GM06990 (cell line): ENCODE measurements at places on chromosomes 2 and 18.

DNA sequence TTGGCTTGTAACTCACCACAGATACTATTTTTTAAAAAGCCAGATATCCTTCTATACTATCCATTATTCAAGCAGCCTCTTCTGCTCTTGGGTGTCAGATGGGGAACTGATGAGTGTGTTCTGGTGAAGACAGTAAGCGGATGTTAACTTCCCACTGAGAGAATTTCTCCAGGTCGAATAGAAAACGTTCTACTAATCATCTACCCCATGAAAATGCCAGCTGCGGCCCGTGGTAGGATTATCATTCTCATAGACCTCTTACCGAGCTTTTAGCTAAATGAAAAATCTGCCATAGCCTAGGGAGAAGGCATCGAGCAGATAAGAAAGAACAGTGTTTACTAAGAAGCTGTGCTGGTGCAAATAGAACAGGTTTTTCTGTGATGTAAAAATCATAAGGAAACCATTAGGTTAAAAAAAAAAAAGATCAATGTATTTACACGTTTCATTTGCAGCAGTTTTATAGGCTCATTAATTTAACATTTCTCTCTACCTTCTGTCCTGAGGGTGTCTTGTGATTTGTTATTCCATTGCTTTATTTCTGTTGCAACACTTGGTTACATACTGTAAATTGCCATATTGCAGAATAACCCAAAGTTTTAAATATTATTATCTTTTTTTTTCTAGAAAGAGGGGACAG lies 1521.5 kb upstream of the ZEB2 start:
- DNase-seq = no peak

- DNase-seq = no peak
These were observed 68.0 kb downstream of the FAM124B start for GRCh38 chr2:224333726-224334482.

DNA sequence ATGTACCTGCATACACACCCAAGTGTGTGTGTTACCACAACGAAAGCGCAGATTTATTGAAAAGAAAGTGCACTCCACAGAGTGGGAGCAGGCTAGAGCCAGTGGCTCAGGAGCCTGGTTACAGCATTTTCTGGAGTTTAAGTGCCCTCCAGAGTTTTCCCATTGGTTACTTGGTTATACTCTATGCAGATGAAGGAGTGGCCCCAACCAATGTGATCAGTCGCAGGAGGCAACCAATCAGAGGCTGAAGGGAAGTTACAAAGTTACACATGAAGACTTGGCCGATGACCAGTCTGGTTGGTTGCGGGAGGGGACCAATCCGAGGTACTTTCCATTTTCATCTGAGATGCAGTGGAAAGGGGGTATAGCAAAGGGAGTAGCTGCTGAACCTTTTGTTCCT lies 13.5 kb upstream of the PRLH start:
- DNase-seq = no peak

DNA sequence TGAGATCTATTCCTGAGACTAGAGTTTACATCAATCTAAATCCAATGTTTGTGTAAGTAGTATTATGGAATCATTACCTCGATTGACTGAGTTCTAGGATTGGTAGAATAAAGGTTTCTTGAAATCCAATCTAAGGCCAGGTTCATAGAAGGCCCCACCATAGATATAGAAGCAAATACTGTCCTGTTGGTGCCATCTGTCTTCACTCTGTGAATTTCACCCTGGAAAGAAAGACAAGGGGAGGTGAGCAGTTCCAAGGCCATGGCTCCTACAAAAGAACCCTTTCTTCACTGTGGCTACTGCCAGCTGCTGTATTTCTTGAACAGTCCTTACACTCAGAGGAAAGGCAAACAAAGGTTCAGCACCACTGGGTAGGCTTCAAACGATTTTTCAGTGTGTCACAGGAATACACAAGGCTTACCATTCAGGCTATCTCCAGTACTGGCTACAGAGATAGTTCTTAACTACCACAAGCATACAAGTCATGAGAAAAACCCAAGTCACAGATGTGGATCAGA lies 137.0 kb downstream of the LRP2 start:
- no peak for DNase-seq

GRCh38 chr2:68790600-68790999 lies 56.0 kb downstream of the ARHGAP25 start:
- DNase-seq = no peak

GRCh38 chr2:132757676-132758075 lies 87.7 kb upstream of the LYPD1 start:
- DNase-seq = no peak

- no peak for DNase-seq
These were observed 245.8 kb downstream of the PAX3 start for GRCh38 chr2:222052934-222053367.

GRCh38 chr2:158817588-158817987 lies 22.5 kb downstream of the DAPL1 start:
- no peak for DNase-seq

DNA sequence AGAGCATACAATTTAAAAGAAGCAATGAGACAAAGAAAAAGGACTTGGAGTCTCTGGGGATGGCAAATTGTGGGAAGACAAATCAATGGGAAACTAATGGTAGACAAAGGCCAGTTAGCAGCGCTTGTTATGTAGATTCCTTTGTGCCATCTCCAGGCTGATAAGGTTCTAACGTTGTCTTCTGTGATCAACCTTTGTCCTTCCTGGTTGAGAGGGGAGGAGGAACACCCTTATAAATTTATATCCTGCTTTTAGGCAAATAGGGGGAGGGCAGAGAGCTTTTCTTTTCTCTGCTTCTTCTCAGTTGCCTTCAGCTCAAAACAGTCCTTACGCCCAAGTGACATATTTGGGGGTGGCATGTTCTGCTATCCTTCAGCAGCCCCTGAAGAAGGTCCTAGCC lies 89.8 kb downstream of the STPG4 start:
- no peak for DNase-seq

- DNase-seq = no peak
These were observed 239.8 kb downstream of the XIRP2 start for GRCh38 chr2:167128130-167128529.

GRCh38 chr18:36396190-36396589 lies 98.7 kb downstream of the FHOD3 start:
- no peak for DNase-seq

GRCh38 chr2:219713110-219713509 lies 85.7 kb downstream of the SLC4A3 start:
- DNase-seq = no peak

DNA sequence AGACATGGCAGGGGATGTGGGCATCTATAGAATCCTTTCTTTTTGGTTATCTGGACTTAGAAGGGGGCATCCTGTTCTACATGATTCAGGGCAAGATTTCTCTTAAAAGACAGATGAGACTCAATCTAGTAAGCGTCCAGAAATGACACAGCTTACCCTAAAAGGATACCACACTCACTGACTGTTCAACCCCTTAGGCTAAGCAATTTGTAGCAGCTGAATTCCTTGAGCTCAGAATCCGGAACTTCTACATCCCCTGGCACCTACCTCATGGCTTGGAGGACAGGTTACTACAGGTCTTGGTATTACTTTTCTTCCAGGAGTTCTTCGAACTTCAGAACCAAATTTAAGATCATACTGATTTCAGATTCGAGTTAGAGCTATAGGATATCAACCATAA lies 138.4 kb downstream of the LAMA3 start:
- DNase-seq = no peak

- DNase-seq = no peak
These were observed 115.1 kb downstream of the CDH20 start for GRCh38 chr18:61448316-61448715.

DNA sequence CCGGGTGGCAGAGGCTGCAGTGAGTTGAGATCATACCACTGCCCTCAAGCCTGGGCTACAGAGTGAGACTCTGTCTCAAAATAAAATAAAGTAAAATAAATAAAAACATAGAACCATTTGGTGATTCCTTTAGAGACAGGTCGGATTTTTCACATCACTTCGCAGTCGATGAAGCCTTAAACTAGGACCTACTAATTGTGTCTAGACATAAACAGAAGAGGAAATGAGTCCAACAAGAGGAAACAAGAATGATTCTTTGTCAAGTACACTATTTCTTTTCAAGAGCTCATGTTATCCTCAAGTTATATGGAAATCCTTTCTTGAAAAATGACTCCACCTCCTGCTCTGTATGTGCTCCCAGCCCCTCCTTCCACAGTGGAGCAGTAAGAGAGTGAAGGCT lies 758.9 kb downstream of the DPP10 start:
- no peak for DNase-seq

GRCh38 chr2:76180676-76181075 lies 470.0 kb upstream of the GCFC2 start:
- DNase-seq = no peak

GRCh38 chr2:20168048-20168726 lies 56.7 kb downstream of the SDC1 start:
- DNase-seq = no peak

GRCh38 chr2:8574196-8575037 lies 107.4 kb upstream of the ID2 start:
- DNase-seq = no peak

- DNase-seq = no peak
These were observed 187.1 kb downstream of the GULP1 start for GRCh38 chr2:188478724-188479123.

DNA sequence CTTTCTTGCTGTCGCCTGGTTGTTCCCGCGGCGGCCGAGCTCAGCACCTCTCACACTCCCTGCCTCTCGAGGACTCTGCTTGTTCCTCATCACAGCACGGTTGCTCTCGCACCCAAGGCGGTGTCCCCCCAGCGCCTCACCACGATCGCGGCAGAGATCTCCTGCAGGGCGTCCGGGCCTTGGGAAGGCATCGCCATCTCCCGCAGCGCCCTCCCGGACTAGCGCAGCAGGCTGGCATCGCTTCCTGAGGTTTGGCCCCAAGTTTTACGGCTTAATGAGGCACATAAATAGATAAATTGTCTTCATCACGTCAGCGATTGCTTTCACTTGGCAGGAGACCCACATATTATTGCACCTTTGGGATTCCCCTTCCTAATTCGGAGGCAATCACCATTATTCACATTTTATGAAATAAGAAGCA lies 125.4 kb downstream of the RGPD3 start:
- DNase-seq = no peak

- no peak for DNase-seq
These were observed 462.6 kb upstream of the TMEFF2 start for GRCh38 chr2:192657362-192657761.

- no peak for DNase-seq
These were observed 41.6 kb downstream of the LPIN1 start for GRCh38 chr2:11787991-11788390.

- no peak for DNase-seq
These were observed 295.6 kb downstream of the ZNF385B start for GRCh38 chr2:179565807-179566206.

DNA sequence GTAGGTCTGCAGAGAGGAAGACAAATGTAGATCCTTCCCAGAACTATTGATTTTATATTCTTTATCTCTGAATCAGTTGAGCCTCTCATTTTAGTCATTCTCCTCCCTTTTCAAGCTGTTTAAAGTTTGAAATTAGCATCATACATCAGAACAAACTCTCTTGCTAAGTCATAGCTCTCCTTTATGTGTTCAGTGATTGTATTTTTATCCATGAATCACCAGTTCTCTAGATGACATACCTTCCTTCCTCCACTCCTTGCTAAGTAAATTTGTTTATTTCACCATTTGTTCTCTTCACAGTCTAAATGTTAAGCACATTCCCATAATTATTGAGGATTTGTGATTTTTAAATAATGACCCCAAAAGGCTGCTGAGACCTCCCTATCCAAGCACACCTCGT lies 63.5 kb upstream of the RAPGEF4 start:
- no peak for DNase-seq

GRCh38 chr2:175398848-175399247 lies 217.3 kb upstream of the ATP5MC3 start:
- no peak for DNase-seq

DNA sequence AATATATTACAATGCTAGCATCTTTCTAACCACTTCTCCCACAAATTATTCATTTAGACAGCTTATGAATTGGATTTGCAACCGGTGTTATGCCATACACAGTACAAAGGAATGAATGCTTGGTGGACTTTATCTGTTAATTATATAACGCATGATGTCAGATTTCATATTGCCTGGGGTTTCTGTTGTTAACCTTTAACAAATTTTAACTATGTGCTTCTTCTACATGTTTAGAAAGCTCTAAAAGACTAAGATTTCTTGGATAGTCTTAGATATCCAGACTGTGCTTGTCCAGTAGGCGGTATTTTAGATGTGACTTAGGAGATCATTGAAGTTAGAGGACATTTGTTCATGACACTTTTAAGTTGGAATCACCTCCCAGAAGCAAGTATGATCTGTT lies 976.3 kb downstream of the TMEM182 start:
- DNase-seq = no peak

DNA sequence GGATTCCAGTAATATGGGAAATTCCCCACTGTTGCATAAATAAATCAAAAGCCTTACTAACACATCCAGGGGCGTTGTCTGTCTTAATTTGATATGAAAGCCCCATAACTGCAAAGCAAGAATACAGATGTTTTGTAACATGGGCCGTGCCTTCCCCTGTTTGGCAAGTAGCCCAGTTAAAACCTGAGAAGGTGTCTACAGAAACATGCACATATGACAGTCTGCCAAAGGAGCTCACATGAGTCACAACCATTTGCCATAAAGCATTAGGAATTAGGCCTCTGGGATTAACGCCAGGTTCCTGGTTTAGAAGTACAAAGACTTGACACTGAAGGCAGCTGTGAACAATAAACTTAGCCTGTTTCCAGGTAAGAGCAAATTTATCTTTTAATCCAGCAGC lies 43.1 kb upstream of the LONRF2 start:
- no peak for DNase-seq

- no peak for DNase-seq
These were observed 46.2 kb upstream of the SERPINE2 start for GRCh38 chr2:224085246-224085645.

GRCh38 chr2:121839584-121839983 lies 84.1 kb downstream of the TSN start:
- DNase-seq = no peak

GRCh38 chr2:121860033-121860757 lies 104.7 kb downstream of the TSN start:
- no peak for DNase-seq

DNA sequence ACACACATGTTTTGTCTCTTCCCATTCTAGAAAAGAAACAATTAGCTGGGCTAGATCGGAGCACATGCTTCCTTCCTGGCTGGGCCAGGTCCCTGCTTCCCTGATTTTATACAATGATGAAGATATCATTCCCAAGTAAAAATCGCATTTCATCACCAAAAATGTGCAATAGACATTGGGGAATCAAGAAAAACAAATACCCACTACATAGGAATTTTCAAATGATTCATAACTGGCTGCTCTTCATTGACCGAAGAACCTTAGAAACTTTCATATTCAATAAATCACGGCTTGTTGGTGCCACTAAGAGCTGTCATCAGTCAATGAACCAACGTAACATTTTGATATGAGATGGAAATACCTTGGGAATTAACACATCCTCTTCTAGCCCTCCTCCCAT lies 373.6 kb upstream of the TRIB2 start:
- DNase-seq = no peak

GRCh38 chr2:113711851-113712250 lies 44.6 kb downstream of the SLC35F5 start:
- no peak for DNase-seq
